MG63 (cell line): ENCODE measurements at places on chromosomes 16 and 17. TPM values are rescaled to one million over a fixed set of nuclear protein-coding genes. Genes with fewer than 3 reads are reported as not detected.
A peak's percentile ranks its signal among the peaks of the same experiment; 100 is the strongest.

GRCh38 chr17:61238455-61238933, 161.1 kb upstream of the TBX2 start:
- no peak for DNase-seq

DNA sequence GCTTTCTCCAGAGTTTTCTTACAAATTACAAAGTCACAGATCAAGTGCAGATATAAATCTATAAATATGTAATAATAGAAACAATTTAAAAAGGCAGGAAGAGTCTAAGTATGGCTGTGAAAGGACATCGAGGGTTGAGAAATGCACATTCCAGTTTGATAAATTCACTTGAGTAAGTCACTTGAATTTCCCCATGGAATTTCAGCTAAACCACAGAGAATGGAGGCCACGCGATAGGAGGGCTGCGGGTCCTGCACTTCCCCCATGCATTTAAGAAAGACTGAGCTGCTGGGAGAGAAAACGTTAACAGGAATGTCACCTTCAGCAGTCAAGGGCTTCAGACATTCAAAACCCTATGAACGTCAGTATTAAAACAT, 6.1 kb upstream of the MXRA7 start:
- no peak for DNase-seq

- DNase-seq = no peak
Measured at GRCh38 chr17:67218385-67218950, 26.5 kb downstream of the HELZ start.

- no peak for DNase-seq
Measured at GRCh38 chr17:38617967-38618760, 12.4 kb upstream of the SRCIN1 start.

DNA sequence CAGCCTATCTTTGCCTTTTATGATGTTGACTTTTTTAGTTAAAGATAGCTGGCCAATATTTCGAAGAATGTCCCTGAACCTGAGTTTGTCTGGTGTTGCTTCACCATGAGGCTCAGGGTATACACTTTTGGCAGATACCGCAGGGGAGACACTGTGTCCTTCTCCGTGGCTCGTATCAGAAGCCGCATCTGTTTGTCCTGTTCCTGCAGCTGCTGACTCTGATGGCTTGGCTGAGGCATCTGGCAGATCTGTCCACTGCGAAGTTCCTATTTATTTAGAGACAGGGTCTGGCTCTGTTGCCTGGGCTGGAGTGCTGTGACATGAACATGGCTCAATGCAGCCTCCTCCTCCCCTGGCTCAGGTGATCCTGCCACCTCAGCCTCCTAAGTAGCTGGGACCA, 93.5 kb downstream of the CRISPLD2 start:
- no peak for DNase-seq

DNA sequence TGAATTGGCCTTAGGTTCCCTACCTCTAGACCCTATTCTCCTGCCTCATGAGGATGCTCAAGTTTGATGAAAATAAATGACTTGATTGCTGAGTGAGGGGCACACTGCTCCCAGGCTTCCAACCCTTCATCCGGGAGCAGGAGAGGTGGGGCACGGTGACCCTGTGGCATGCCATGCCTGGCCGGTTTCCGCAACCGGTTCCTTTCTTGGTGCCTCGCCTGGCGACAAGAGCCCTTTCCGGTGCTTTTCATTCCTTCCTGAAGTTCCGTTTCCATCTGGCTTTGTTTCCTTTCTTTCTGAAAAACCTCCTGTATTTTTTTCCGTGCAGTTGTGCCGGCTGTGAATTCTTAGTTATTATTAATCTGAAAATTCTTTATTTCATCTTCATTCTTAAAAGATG, 27.7 kb downstream of the CRAMP1 start:
- no peak for DNase-seq

- DNase-seq = no peak
Measured at GRCh38 chr16:50025537-50025931, 509 bp downstream of the CNEP1R1 start.

GRCh38 chr16:84933774-84934631, 77.3 kb downstream of the ZDHHC7 start:
- DNase-seq = peak; percentile 91

- DNase-seq = no peak
Measured at GRCh38 chr17:74852237-74853047, 7.2 kb downstream of the GRIN2C start.

DNA sequence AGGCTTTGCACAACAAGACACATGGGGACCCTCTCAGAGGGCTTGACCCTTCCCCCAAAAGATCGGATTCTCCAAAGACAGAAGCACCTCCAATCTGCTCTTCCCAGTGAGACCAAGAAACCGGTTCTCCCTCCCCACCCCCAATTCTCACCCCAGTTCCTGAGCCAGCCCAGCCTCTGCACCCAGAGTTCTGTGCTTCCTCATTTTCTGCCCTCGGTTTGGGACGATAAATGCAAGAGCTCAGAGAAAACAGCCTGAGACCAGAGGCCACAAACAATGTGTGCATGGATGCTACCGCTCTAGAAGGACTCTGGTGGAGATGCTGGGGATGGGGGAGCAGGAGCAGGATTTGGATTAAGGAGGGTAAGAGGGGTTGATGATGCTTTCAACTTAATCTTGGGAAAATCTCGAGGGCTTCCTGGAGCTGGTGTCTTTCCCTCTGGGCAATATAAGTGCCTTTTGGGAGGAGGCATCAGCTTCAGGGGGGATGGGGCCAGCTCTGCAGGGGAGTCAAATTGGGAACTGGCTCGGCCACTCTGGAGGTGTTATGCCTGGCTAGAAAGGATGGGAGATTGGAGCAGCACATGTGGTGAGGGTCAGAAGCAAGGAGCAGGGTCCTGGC, 6.0 kb downstream of the KRT15 start:
- DNase-seq = no peak

DNA sequence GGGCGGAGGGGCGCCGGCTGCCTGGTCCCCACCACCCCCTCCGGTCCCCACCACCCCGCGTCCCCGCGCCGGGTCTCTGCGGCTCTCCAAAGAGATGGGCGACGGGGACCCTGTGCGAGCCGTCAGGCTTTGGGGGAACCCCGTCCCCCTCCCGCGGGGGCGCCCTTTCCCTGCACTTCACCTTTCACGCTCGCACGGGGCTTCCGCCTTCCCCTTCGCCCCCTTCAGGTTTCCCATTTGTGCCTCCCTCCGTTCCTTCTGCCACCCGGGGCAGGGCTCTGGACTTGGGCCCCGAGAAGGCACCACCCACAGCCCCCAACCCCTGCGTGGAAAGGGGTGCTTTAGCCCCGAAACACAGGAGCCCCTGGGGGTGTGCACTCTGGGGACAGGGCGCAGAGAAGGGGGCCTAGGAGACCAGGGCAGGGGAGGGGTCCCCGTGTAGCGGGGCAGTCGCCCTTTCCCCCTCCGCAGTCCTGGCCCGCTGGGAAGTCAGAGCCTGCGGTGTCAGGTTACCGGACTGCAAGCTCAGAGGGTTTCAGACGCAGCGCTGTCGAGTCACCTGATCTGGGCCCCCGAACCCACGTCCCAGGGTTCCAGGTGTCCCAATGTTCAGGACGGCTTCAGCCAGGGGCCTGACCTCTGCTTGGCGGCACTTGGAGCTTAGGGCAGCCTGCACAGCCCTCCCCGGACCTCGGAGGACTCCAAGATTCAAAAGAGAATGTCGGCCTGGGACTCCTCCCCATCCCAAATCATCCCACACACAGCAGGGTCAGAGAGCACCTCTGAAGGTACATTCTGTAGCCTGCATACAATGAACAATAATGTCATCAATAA, 6.7 kb upstream of the CCDC92B start:
- no peak for DNase-seq

GRCh38 chr16:84737192-84738011, 37.6 kb downstream of the USP10 start:
- DNase-seq = no peak

DNA sequence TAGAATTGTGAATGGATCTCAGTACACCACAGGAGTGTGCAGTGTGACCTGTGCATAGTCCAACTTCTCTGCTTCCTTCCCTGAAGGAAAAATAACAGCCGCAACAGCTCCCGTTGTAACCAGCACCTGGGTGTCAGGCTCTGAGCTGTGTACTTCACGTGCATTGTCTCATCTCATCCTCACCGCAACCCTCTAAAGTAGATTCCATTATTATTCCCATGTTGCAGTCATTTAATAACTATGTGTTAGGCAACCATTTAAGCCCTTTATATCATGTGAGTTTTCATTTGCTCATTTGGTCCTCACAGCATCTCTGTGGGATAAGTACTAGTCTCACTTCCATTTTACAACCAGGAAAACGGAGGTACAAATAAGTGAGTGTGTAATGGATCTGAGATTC, 247.0 kb upstream of the MAF start:
- no peak for DNase-seq

DNA sequence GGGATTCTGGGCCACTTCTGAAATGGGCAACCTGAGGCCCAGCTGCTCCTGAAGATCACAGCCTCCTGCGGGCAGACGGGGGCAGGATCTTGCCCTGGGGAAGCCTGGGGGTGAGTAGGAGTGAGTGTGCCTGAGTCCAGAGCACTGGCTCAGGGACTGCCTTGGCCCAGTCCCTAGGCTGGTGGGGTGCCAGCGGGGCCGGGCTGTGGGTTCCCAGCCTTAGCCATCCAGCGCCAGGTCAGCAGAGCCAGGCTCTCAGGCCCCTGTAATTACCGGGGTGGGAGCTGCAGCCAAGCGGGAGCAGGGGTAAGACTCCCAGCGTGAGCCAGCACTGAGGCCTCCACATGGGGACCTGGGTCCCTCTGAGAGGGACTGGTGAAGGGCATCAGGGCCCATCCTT, 8.2 kb downstream of the SPNS2 start:
- DNase-seq = peak; percentile 65

DNA sequence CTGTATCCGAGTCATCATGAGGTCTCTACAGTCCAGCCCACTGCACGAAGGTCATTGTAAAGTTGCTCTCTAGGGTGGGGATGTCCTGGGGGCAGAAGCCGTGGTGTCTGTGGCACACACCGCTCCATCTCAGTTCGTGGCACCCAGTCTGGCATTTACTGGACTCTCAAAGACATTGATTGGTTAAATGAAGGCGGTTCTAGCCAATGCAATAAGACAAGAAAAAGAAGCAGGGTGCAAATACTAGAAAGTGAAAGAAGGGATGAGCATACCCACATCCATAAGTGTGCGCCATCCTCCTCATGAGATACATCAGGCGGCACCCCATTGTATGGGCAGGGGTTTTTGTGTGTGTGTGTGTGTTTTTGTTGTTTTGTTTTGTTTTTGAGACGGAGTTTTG, 10.7 kb upstream of the ATP2A3 start:
- no peak for DNase-seq

- no peak for DNase-seq
Measured at GRCh38 chr17:80790021-80790765, 201.4 kb upstream of the CHMP6 start.

GRCh38 chr16:72946474-72947194, 101.3 kb downstream of the ZFHX3 start:
- DNase-seq = no peak

DNA sequence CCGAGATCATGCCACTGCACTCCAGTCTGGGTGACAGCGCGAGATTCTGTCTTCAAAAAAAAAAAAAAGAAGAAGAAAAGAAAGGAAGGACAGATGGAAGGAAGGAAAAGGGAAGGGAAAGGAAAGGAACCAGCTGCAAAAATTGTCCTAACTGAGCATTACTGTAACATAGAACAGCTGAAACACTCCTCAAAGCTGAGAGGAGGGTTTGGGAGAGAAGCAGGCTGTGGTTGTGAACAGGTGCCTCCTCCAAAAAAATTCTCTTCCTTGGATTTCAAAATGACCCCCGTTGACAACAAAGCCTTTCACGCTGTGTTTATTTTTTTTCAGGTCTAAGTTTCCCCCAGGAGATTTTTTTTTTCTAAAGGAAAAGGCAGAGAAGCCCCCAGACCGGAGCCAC, 541.4 kb downstream of the WWOX start:
- DNase-seq = no peak

GRCh38 chr16:73846356-73846755, 450.3 kb upstream of the PSMD7 start:
- DNase-seq = no peak

- DNase-seq = no peak
Measured at GRCh38 chr16:80208015-80208414, 332.8 kb upstream of the DYNLRB2 start.

GRCh38 chr17:9928601-9929333, 23.7 kb upstream of the RCVRN start:
- peak; percentile 65 for DNase-seq

DNA sequence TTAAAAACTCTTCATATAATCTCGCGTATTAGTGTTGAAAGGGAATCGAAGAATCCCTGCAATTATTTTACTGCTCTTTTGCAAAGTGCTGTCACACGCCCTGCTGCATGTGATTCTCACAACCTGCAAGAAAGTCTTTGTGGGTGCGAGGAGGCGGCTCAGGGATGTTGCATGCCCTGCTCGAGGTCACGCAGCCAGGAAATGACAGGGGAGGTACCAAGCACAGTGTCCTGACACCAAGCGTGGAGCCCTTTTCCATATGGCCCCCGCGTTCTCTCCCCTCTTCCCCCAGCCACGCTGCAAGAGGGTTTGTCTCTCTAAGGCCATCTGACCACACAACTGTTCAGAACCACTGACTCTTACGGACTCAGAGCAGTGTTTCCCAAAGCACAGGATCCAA, 37.6 kb downstream of the OR3A1 start:
- no peak for DNase-seq

GRCh38 chr17:65553646-65554552, 7.5 kb downstream of the AXIN2 start:
- no peak for DNase-seq

DNA sequence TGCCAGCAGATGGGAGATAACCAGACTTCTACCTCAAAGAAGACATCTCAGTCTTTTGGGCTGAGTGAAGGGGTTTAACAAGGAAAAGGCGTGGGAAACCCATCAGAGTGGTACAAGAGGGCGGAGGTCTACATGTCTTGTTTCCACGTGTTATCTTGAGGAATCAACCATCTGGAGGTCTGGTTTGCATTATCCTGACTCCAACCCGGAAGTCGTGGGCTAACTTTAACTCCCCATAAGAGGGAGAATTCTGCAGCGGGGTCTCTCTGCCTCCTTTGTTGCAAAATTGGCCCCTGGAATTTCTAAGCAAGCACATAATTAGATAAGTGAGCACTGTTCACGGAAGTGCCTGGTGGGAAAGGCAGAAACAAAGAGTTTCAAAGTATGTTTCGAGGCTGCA, 398.7 kb upstream of the C16orf82 start:
- no peak for DNase-seq

DNA sequence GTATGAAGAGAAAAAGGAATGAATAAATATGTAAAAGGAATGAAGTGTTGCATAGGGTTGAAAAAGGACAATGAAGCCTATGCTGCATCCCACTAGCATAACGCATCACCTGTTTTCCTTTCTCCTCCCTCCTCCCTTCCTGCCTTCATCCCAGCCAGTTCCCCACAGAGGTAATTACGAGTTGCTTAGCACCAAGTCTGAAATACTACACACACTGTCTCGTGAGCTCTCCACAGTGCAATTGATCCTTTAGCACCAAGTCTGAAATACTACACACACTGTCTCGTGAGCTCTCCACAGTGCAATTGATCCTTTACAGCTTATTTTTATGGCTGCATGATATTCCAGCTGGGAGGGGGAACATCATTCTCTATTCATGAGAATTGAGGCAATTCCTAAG, 1.1 kb upstream of the DRC7 start:
- no peak for DNase-seq

GRCh38 chr16:79532273-79532672, 68.3 kb downstream of the MAF start:
- no peak for DNase-seq

SOST gene
- not detected in 2 replicates for total RNA-seq

PRSS22 gene
- not detected in 2 replicates for total RNA-seq

RASL10B gene
- total RNA-seq = 1.2 and 2.6 TPM in 2 replicates

DNAH3 gene
- total RNA-seq = not detected in 2 replicates

KRTAP4-9 gene
- total RNA-seq = not detected in 2 replicates

ATPAF2 gene
- 12.5 and 39.0 TPM in 2 replicates for total RNA-seq

KRTAP9-8 gene
- total RNA-seq = not detected in 2 replicates

MYO18A gene
- total RNA-seq = 13.7 and 23.2 TPM in 2 replicates

HSD11B2 gene
- total RNA-seq = not detected in 2 replicates

GPR179 gene
- total RNA-seq = not detected in 2 replicates

MPO gene
- total RNA-seq = not detected in 2 replicates

SOX8 gene
- total RNA-seq = 0.25 TPM in 1 of 2 replicates, not detected in the other
